PC-3 (cell line): ENCODE measurements at places on chromosomes 3 and 15. TPM values are rescaled to one million over a fixed set of nuclear protein-coding genes. Genes with fewer than 3 reads are reported as not detected.

DNA sequence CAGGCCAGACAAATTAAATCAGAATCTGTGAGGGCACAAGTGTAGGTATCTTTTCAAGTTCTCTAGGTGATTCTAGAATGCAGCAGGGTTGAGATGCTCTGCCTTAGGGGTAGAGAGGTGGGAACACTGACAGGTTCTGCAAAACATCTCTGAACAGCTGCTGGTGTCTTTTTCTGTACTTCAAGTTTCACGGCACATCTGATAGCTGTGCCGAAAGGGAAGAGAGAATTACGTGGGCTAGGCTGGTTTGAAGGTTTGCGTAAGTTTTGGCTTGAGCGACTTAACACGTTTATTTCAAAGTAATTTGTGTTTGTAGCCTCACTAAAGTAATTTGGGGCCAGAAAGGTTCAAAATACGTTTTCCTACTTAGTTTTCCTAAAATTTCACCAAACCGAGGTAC, 22.5 kb downstream of the PXK start:
- DNase-seq: no peak

The B3GALNT1 gene
- 110 and 125 TPM in 2 replicates for total RNA-seq

GRCh38 chr3:167863811-167864551, 128.5 kb downstream of the SERPINI1 start:
- DNase-seq: no peak

The RBM5 gene
- total RNA-seq: 105 and 128 TPM in 2 replicates

- DNase-seq: no peak
These were observed 868 bp upstream of the GADL1 start for GRCh38 chr3:30895329-30895728.

GRCh38 chr15:37792351-37792750, 142.1 kb upstream of the TMCO5A start:
- DNase-seq: no peak
